Activated CD4-positive, alpha-beta T cell treated with anti-CD3 and anti-CD28 coated beads for 36 hours (primary cell): ENCODE measurements at places on chromosomes 16 and 17. TPM values are rescaled to one million over a fixed set of nuclear protein-coding genes. Genes with fewer than 3 reads are reported as not detected.

- H3K27me3 ChIP-seq: peaks cover 29% of the 10 kb centered on the region
- no peaks in the 10 kb centered on the region for H3K36me3 ChIP-seq
- DNase-seq: peak; percentile 86
- H3K4me1 ChIP-seq: peaks cover 14% of the 10 kb centered on the region
- H3K4me3 ChIP-seq: no peak overlapping the region
Observed at GRCh38 chr17:21513012-21513570, 136.9 kb downstream of the KCNJ12 start.

- H3K27me3 ChIP-seq: peaks cover 54% of the 10 kb centered on the region
- no peak for DNase-seq
- peaks cover 12% of the 10 kb centered on the region for H3K4me1 ChIP-seq
- no peak overlapping the region for H3K4me3 ChIP-seq
- H3K27ac ChIP-seq: no peak overlapping the region
Observed at GRCh38 chr17:4642286-4642685, 808 bp upstream of the ALOX15 start.

GRCh38 chr17:75650874-75651273 is 16.1 kb downstream of the RECQL5 start:
- no peak for DNase-seq
- peaks cover 15% of the 10 kb centered on the region for H3K36me3 ChIP-seq

- H3K4me1 ChIP-seq: no peaks in the 10 kb centered on the region
- no peaks in the 10 kb centered on the region for H3K27me3 ChIP-seq
- no peak for DNase-seq
- no peak overlapping the region for H3K4me3 ChIP-seq
- H3K36me3 ChIP-seq: no peaks in the 10 kb centered on the region
Observed at GRCh38 chr16:13480801-13481200, 439.2 kb upstream of the ERCC4 start.

GRCh38 chr16:55585631-55586030 is 19.1 kb downstream of the CAPNS2 start:
- no peaks in the 10 kb centered on the region for H3K36me3 ChIP-seq
- no peak overlapping the region for H3K27ac ChIP-seq
- no peak overlapping the region for H3K4me3 ChIP-seq
- no peaks in the 10 kb centered on the region for H3K4me1 ChIP-seq
- H3K27me3 ChIP-seq: peaks cover 2% of the 10 kb centered on the region

DNA sequence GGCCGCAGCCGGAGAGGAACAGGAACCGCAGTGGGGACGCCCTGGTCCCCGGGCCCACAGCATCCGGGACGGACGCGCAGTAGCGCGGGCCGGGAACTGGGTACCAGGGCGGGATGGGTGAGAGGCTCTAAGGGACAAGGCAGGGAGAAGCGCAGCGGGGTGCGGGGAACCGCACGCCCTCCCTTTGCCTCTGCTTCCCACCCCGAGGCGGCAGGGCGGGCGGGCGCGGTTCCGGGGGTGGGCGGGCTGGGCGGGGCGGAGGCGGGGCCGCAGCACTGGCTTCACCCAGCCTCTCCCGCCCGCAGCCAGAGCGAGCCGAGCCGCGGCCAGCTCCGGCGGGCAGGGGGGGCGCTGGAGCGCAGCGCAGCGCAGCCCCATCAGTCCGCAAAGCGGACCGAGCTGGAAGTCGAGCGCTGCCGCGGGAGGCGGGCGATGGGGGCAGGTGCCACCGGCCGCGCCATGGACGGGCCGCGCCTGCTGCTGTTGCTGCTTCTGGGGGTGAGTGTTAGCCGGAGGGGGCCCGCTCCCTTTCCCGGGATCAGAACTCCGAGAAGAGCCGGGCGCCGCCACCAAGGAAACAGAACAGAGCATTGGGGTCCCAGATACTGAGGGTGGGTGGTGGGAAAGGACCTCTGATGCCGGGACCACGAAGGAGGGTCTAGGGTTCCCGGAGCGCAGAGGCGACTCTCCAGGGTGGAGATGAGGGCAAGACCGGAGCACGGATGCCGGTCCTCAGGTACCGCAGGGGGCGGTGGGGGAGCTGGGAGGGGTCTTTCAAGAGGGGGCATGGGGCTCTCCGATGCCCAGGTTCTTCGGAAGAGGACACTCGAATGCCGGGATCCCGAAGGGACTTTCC is at the start of gene NGFR:
Gene NGFR, plus strand, starts transcription at position 308 of the 856 bp plus-strand sequence. Its CDS starts 125 bp downstream, at position 433.
- H3K27ac ChIP-seq: no peak within 1 kb of the TSS
- H3K4me1 ChIP-seq: peaks cover 16% of the 10 kb centered on the region
- H3K36me3 ChIP-seq: no peaks in the 10 kb centered on the region
- peak within 1 kb of the TSS; percentile 63 for H3K4me3 ChIP-seq
- peak; percentile 59 for DNase-seq

Gene SLC52A1
- 0.16 TPM for total RNA-seq

Gene OR2C1
- not detected for total RNA-seq
